ENCODE measurements at places on chromosomes 1 and 21. TPM values are rescaled to one million over a fixed set of nuclear protein-coding genes. Genes with fewer than 3 reads are reported as not detected.

HLX gene
- polyA plus RNA-seq, result 10.6 TPM

ESPN gene
- polyA plus RNA-seq, result not detected

RNF186 gene
- polyA plus RNA-seq, result not detected

TEX38 gene
- not detected for polyA plus RNA-seq

VAMP3 gene
- polyA plus RNA-seq, result 29.3 TPM

GOLPH3L gene
- polyA plus RNA-seq, result 18.8 TPM

GART gene
- 44.7 TPM for polyA plus RNA-seq

TNFAIP8L2 gene
- polyA plus RNA-seq, result 16.1 TPM

EXTL1 gene
- polyA plus RNA-seq, result not detected

FCN3 gene
- polyA plus RNA-seq, result not detected

PRR9 gene
- polyA plus RNA-seq, result not detected

RIPK4 gene
- not detected for polyA plus RNA-seq

PDE4B gene
- 84.3 TPM for polyA plus RNA-seq

BECN2 gene
- polyA plus RNA-seq, result not detected

CASP9 gene
- polyA plus RNA-seq, result 16.9 TPM

BRINP2 gene
- polyA plus RNA-seq, result not detected

CAMSAP2 gene
- 0.06 TPM for polyA plus RNA-seq

LINGO4 gene
- polyA plus RNA-seq, result not detected

ACADM gene
- 92.5 TPM for polyA plus RNA-seq

HYI gene
- 6.5 TPM for polyA plus RNA-seq

KCND3 gene
- not detected for polyA plus RNA-seq

SLAMF7 gene
- polyA plus RNA-seq, result 26.8 TPM

ZNF648 gene
- not detected for polyA plus RNA-seq

PSMA5 gene
- 77.1 TPM for polyA plus RNA-seq

ACTN2 gene
- polyA plus RNA-seq, result not detected

SPSB1 gene
- polyA plus RNA-seq, result 1.8 TPM
